ENCODE measurements at places on chromosomes 16 and 17.

GRCh38 chr16:49620869-49621240 lies 235.1 kb downstream of the ZNF423 start:
- no peak for DNase-seq

DNA sequence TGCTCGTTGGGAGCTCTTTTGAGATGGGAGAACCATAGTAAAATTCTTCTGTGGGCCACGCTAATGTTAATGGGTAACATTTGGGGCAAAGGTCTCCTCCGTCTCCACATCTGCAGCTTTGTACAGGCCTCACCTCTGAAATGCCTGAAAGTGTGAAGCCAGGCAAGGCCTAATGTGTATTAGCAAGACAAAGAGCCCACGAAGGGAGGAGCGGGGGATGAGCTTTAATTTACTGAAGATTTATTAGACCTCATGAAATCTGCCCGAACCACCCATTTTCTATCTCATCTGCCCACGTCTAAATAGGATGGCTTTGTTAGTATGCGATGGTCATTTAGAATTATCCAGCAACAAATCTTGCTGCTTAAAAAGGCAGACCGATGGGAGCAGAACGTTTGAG lies 408.9 kb downstream of the PMP22 start:
- no peak for DNase-seq

DNA sequence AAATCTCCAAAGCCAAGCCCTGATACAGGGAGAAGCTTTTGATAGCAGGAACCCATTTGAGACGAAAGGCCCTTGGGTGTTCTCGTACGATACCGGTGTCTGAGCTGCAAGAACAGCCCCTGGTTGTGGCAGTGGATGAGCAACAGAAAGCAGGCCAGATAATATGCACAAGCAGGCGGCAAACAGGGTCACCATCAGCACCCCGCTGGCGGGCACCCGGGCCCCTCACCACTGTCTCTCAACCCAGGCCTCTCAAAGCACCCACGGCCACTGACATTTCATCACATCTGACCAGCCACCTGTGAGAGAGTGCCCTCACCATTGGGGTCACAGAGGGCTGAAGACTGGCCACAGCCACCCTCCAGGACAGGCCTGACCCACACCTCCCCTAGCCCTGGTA lies 230.4 kb downstream of the C16orf78 start:
- no peak for DNase-seq

DNA sequence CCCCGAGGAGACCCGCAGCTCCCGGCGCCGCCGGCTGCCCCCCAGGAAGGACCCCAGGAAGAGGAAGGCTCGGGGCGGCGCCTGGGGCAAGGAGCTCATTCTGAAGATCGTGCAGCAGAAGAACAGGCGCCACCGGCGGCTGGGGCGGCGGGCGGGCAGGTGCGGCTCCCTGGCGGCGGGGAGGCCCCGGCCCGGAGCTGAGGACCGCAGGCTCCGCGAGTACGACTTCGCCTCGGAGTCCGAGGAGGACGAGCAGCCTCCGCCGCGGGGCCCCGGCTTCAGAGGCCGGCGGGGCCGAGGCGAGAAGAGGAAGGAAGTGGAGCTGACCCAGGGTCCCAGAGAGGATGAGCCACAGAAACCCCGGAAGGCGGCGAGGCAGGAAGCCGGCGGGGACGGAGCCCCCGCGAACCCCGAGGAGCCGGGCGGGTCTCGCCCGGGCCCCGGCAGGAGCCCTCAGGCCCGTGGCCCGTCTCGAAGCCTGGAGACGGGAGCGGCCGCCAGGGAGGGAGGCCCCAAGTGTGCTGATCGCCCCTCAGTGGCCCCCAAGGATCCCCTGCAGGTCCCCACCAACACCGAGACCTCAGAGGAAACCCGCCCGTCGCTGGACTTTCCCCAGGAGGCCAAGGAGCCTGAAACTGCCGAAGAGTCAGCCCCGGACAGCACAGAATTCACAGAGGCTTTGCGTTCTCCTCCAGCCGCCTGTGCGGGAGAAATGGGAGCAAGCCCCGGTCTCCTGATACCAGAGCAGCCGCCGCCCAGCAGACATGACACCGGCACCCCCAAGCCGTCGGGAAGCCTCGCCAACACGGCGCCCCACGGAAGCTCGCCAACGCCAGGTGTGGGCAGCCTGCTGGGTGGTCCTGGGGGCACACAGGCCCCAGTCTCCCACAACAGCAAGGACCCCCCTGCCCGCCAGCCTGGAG lies 22.3 kb upstream of the ZFPM1 start:
- DNase-seq: no peak

DNA sequence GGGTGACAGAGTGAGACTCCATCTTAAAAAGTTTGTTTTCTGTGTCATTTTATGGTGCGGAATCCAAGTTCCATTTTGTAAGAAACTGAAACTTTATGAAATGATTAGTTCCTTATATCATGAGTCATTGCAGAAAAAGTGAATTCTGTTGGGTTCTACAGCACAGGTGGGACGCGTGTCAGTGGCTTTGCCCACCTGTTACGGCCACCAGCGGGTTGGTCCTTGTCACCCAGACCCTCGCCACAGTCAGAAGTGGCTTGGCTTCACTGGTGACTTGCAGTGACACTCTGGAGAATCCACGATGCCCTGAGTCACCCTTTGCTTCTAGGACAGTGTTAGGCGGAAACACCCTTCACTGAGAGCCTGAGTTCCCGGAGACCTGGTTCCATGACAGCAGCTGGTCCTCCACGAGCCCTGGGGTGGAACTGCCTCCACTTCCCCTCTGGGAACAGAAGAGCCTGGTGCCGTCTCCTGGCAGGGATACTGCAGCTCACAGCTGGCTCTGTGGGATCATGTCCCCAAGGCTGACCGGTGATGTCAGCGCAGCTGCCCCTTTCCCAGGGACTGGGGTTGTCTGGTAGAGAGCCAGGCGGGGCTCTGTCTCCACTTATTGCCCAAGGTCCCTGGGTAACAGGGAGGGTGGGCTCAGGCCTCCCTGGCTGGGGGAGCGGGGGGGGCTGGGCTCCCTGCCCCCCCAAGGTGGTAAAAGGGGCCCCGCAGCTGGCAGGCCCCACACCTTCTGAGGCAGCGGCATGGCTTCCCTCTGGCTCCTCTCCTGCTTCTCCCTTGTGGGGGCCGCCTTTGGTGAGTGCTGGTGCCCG lies at the start of gene CTRB1:
CTRB1 (plus strand) TSS at position 733 of the 821 bp plus-strand sequence; CDS start at position 753, 20 bp downstream.
- no peak for DNase-seq

DNA sequence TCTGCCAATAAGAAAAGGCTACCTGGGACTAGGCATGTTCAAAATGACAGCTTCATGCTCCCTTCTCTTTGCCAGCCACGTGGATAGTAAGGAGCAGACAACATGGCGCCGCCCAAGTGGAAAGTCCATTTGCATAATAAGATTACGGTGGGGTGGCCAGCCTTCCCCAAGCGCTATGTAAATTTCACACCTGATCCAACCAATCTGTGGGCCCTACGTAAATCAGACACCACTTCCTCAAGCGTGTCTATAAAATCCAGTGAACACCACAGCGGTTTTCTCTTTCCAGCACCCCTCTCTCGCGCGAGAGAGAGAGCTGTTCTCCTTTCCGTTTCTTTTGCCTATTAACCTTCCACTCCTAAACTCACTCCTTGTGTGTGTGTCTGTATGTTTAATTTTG lies 140.3 kb upstream of the ERCC4 start:
- DNase-seq: no peak

DNA sequence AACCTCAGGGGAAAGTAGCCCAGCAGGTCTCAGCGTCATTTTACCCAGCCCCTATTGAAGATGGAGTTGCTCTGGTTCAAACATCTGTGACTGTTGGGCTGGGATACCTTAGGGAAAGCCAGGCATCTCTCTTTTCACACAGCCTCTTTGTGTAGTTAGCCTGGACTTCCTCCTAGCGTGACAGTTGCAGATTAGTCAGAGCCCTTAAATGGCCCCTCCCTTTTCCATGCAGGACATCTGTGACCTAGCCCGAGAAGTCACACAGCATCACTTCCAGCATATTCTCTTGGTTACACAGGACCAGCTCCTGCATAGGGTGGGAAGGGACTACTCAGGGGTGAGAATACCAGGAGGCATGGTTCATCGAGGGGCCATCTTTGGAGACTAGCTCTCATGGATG lies 375.0 kb upstream of the RBFOX1 start:
- DNase-seq: no peak

GRCh38 chr17:57113011-57113410 lies 28.0 kb downstream of the AKAP1 start:
- no peak for DNase-seq
